HS-5 (cell line): ENCODE measurements at places on chromosomes 12 and 14.

DNA sequence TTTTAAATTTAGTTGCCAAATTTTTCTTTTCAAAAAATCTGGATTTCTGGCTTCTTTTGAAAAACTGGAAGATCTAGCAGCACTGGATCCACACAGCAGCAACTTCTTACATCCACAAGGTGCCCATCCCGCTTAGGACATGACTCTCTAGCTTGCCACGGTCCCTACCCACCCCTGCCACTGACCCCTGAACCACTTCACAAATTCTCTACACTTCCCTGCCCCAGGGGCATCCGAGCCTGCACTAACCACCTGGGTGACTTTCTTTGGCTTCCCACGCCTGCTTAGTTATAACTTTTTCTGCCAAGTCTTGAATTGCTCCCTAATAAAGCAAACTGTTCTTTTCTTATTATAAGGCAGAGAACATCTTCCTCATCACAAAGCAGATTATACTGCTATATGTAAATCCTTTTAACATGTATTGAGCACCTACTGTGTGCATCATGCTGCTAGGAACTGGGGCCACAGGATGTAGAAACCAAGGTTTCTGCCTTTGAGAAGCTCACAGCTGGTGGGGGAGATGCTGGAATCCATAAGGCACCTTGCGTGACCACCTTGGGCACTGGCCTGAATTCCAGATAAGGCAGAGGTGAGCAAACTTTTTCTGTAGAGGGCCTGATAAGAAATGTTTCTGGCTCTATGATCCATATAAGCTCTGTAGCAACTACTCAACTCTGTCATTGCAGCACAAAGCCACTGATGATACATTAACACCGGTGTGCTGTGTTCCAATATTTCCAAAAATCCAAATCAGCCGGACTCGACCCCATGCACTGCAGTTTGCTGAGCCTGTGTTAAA lies 59.8 kb downstream of the ACTN1 start:
- no peak for DNase-seq

DNA sequence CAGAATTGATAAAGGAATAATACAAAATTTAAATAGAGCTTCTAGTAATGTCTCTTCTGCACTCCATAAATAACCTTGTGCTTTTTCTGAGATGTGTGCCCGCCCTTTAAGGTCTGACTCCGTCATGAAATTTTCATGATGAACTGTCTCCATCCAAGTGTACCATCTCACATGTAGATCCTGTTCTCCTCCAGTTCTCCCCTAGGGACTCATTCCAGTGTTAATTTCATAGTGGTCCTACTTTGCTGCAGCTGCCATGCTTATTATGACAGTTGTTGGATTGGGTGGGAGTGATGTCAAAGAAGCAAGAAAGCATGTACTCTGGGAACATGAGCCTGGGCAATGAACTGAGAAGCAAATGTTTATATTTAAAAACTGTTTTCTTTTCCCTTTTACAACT lies 442.5 kb upstream of the PDE3A start:
- no peak for DNase-seq

DNA sequence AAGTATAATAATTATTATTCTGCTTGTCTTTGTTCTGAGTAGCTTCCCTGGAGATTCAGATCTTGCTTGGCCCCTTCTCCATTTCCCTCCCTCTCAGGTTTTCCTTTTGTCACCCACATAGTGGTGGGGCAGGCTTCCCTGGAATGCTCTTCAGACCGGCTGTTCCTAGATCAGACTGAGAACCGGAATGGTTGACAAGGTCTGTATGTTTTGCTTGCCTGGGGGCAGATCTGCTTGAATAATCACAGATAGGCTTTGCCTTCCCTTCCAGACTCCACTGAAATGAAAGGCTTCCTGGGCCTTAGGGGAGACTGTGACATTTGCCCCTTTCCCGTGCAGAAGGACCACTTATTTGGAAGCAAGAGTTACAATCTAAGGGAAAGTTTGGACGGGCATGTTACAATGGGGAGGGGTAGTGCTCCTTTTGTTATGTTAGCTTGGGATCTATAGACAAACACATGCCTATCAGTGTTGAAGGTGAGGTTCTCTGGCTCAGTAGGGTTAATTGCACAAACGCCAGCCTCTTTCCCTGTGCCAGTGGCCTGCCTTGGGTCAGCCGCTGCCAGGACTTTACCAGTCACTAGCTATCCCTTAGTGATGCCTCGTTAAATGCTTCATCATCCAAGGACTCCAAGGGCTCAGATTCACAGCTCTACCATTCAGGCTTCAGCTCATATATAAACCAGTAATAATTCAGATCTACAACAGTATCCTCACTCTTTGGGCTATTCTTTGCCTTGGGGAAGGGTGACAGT lies 178.6 kb downstream of the SNAPC1 start:
- no peak for DNase-seq

DNA sequence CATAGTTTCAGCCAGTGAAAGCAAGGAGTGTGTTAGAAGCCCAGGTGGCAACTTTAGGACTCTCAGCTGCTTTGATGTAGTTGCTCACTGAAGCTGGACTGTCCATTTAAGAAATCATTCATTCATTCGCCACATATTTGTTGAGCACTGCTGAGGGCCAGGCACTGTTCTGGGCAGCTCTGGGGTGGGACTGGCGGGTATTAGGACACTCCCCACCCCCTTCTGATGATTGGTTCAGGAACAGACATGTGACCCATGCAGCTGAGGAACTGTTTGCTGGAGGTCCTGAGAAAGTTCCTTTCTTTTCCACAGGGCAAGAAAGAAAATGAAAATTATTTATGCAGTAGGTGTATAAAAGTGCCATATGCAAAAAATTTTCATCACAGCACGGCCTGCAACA lies 70.3 kb upstream of the CHST11 start:
- DNase-seq: no peak

- DNase-seq: no peak
These were observed 33.9 kb upstream of the SLC38A2 start for GRCh38 chr12:46406352-46407027.
